IMR-90 (cell line): ENCODE measurements at places on chromosomes 4 and X. TPM values are rescaled to one million over a fixed set of nuclear protein-coding genes. Genes with fewer than 3 reads are reported as not detected.

Gene TMEM154
- 0.18 and 0.28 TPM in 2 replicates for total RNA-seq

GRCh38 chrX:28311466-28311865, 275.8 kb upstream of the IL1RAPL1 start:
- no peak for DNase-seq

Gene NR3C2
- total RNA-seq, result 1.9 and 2.3 TPM in 2 replicates

GRCh38 chr4:181476508-181476890, 766.7 kb upstream of the TENM3 start:
- DNase-seq, result peak; percentile 1
